HFF-Myc (cell line): ENCODE measurements at places on chromosomes 2 and 18.

DNA sequence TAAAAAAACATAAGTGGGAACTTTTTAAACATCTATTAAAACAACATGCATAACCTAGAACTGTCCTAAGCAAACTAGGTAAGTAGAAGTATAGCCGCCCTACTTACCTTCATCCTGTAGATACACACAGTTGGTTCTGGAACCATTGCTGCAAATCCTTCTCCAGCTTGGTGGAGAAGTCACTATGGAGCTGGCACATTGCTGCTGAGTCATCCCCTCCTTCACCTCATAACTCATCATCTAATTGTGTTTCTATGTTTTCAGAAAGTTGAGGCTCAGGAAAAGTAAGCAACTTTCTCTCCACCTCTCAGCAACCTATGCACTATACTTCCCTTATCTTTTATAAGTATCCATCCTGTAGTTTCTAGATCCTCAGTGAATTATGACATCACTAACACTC, 269.8 kb upstream of the MMADHC start:
- peak; percentile 7 for DNase-seq

GRCh38 chr18:31876707-31877106, 66.2 kb downstream of the TRAPPC8 start:
- DNase-seq, result no peak

- DNase-seq, result no peak
Measured at GRCh38 chr18:46398005-46398404, 259.0 kb downstream of the LOXHD1 start.

DNA sequence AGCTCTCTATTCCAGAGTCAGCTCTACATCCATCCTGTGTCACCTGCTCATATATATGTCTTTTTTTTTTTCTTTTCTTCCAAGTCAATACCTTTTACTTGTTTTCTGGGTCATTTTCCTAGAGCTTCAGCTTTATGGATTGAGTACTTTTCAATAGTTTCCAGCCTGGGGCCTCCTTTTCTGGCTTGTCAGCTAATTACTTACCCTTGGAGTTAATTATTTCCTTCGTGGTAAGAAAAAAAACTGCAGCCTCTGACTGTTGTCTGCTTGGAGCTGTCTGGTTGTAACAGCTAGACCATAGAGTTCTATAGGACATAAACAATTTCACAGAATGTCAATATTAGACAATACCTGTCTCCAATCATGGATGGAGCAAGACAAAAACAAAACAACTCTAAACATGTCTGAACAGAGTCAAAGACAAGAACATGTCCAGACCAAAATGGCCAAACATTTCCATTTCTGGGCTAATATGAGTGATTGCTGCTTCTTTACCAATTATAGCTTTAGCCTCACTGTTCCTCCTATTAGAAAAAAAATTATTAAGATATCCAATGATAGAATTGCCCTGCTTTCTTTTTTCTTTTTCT, 643.1 kb downstream of the SLC4A3 start:
- DNase-seq, result no peak

DNA sequence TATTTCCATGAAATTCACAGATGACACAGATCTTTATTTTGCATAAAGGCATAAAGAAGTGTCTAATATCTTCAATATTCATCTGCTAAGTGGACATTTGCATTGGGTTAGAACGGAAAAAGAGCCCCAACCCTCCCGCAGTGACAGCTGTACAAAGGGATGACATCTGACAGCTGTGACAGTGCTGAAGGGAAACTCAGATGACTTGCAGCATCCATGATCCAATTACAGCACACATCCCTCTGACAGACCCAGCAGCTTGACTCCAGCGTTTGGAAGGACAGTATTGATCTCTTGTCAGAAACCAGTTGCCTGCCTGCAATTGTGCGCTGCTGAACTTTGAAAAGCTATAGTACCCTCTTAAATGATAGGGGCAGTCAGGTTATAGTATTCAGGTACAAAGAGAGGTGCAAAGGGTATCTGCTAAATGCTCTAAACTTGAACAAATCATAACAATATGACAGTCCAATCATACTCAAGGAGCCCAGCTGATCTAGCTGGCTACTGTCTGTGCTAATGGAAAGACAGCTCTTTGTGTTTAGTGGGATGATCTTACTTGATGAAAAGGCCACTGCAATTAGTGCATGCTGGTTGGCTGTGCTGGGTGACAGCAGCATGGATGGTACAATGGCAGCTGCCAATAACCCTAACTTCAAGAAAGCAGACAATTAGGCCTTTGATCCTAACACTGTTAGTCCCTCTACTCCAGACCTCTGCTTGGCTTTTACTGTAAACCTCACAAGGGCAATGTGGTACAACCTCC, 599.2 kb downstream of the NR4A2 start:
- no peak for DNase-seq
